Astrocyte of the spinal cord (primary cell): ENCODE measurements at places on chromosomes 11 and 22.

- no peak for DNase-seq
These were observed 115.3 kb downstream of the PKNOX2 start for GRCh38 chr11:125279676-125280418.

GRCh38 chr22:31248965-31249958 is 37.2 kb downstream of the LIMK2 start:
- no peak for DNase-seq

DNA sequence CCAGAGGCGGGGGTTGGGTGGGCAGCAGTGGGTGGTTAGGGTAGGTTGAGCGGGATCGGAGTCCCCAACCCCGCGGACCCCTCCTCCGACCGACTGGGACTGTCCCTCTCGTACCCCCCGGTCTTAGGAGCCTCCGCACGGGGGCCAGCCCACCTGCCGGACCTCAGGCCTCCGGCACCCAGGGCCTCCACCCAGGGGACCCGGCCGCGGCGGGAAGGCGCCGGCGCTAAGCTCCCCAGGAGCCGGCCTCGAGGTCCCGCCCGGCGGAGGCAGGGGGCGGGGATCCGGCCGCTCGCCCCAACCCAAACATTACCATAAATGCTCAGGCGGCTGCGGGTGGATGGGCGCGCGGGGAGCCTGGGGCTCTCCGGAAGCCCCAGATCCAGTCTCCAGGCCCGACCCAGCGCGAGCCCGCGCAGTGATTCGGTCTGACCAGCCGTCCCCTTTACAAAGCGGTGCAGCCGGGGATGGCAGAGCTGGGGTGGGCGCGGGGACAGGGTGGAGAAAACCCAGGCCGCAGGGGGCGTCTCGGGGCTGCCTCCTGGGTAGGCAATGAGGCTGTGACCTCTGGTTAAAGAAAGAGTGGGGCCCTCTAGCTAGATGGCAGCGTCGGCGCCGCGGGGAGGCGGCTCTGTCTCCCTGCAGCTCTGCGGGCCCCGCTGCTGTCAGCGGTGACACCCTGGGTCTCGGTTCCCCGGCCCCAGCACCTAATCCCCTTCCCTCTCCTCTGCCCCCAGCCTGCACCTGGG is 4.0 kb upstream of the MCAM start:
- peak; percentile 67 for DNase-seq

DNA sequence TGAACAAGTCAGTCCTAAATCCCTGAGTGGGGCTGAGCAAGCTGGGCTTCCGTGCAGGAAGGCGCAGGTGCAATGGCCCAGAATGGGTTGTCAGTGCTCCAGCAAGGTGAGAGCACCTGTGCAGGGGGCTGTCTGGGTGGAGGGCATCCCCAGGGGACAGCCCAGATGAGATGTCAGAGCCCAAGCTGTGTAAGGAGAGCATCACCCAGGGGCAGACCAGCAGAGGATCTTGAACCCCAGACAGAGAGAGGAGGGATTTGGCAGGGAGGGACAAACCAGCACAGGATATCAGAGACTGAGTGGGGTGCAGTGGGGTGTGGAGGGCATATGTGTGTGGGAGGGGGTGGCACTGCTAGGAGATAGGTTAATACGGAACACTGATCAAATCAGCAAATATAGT is 114.9 kb upstream of the TMEM45B start:
- no peak for DNase-seq

DNA sequence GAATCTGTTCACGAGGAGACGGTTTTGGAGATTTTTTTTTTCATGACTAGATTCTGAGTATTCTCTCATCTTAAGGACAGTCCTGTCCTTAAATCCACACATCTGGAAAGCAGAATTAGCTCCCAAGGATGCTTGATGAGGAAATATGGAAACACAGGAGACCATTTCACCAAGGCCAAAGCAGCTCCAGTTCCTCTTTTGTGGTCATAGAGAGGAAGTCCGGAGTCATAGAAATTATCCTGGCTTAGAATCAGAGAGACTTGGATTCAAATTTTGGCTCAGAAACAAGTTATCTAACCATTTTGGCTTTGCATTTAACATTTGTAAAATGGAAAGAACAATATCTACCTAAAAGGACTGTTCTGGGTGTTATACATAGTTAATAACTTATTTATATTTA is 7.3 kb upstream of the TEAD1 start:
- DNase-seq: no peak

DNA sequence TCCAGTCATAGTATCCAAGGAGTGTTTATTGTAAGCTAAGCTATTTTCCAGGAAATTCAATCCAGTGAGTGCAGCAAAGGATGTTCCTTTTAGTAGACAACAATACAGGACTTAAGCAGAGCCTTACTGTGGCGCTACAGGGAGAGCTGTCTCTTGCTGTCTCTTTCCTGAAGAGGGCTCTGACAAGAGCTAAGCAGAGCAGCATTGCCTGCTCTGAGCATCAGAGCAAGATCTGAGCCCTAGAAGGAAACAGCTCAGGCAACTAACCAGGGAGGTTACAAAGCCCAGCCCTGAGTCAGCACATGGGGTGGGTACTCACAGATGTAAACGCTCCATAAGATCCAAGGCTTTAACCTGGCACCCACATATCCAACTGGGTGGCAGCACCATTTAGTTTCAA is 8.0 kb downstream of the LAYN start:
- DNase-seq: no peak

GRCh38 chr11:44940835-44941234 is 9.8 kb downstream of the TP53I11 start:
- no peak for DNase-seq

DNA sequence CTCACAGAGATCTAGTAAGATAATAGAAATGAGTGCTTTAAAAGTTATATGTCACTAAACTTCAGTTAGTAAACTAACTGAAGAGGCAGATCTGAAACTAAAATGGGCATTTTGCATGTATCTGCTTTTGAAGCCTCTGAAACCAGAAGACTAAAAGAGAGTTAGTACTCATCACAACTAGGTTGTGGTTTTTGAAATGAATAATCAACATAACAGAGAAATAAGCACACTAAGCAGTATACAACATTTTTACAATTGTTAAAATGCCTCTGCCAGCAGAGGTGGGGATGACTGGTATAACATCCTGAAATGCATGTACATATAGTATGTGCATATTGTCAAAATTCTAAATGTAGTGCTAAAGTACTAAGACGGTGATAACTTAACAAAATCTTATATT is 564.5 kb downstream of the DLG2 start:
- DNase-seq: no peak

GRCh38 chr11:93491973-93492372 is 51.2 kb downstream of the SMCO4 start:
- DNase-seq: no peak

GRCh38 chr22:48576333-48577013 is 1251.2 kb downstream of the BRD1 start:
- no peak for DNase-seq

- no peak for DNase-seq
These were observed 178.5 kb upstream of the FAT3 start for GRCh38 chr11:92046103-92046502.

DNA sequence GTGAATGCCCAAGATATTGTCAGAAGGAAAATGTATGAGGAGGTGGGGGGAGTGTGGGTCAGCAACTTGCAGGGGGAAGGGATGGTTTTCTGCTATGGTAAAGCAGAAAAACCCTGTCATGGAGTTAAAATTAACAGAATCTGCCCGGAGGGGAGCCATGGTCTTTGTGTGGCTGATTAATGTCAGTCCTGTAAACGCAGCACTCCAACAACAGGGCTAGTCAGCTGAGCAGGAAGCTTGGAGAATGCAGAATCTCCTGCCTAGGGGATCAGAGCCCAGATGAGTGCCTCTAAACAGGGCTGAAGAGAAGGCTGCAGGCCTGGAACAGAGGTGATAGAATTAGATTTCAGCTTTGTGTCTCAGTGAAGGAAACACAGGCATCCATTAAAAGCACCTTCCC is 140.9 kb upstream of the MTNR1B start:
- DNase-seq: no peak

DNA sequence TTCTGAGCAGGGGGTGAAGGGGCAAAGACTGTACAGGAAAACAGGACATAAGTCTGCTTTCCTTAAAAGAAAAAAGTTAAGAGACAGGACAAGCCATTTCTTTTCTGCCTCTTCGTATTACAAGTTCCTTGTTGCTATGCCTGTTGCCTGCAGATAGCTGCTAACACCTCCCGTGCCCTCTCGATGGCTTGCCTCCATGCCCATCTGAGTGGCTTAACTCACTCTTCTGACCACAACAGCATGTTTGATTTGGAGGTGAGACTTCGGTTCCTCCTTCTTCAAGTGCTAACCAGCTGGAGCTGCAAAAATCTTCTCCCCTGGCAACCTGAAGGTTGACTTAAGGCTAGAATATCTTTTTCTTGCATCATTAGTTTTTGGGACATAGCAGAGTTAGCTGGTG is 103.1 kb downstream of the PRR5L start:
- DNase-seq: no peak

DNA sequence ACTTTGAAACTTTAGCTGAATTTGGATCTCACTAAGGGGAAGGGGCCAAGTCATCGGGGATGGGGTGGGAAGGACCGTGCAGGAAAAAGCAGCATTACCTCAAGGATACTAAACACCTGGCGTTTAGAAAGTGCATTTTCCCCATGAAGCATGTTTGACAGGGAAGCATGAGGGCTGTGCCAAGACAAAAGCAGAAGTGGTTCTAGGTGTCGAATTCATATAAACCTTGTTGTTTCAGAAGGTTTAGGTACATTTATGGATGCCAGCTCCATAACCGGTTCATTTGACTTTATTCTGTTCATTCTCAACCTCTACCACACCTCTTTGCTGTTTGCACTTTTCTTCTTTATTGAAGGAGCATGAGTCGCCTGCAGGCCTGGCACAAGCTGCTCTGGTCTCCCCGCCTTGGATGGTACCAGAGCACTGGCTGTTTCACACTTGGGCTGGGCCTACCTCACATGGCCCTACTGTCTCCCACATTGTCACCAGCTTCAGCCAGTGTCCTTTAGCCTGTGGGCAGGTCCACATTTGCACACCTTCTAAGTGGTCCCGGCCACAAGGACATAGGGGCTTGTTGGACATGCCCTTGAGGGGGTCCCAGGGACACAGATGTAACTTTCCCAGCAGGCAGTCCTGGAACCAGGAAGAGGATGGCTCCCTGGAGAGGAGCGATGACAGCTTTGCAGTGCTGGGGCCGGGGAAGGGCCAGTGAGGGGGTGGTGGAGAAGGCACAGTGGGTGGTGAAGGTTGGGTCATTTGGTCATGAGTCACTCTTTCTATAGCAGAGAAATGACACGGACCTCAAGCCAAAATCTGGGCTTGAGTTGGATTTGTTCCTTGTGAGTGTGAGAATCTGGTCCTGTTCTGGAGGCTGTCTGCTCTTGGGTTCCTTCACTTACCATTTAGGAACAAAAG is 3.2 kb upstream of the ST14 start:
- peak; percentile 45 for DNase-seq

GRCh38 chr11:5713695-5714094 is 22.6 kb upstream of the OR56B1 start:
- peak; percentile 11 for DNase-seq

- DNase-seq: peak; percentile 9
These were observed 578.0 kb downstream of the INSC start for GRCh38 chr11:15692739-15693138.

GRCh38 chr22:50678651-50679521 is 6.3 kb downstream of the SHANK3 start:
- no peak for DNase-seq

GRCh38 chr11:27410272-27410671 is 47.3 kb upstream of the CCDC34 start:
- no peak for DNase-seq

DNA sequence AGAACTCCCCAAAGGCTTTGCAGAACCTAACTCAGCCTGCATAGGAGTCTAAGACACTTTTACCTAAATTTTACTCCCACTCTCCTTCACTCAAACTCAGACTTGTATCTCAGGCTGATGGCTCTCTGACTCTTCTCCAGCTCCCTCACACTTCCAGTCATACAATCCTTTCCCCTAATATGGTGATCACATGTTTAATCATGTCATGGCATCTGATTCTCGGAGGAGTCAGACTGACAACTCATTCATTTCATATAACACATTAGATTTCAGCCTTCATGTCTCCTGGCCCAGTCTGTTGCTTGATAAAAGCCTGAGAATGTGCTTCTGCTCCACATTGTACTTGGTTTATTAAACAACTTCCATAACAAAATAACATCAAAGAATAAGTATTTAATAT is 1503.9 kb upstream of the TENM4 start:
- no peak for DNase-seq

DNA sequence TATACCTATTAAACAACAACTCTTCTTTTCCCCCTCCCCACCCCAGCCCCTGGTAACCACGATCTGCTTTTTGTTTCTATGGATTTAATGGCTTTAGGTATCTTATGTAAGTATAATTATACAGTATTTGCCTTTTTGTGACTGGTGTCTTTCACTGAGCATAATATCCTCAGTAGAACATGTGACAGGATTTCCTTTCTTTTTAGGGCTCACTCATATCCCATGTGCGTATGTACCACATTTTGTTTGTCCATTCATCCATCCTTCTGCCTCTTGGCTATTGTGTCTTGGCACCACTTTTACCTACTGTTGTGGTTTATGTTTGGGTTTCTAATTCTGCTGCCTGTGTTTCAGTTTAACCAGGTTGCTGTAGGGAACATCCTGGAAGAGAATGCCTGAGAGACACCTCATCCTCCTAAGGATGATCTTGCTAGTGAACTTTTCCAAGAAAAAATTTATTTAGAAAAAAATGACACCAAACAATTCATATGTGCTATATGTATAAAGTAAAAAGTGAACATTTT is 77.6 kb upstream of the SESN3 start:
- DNase-seq: no peak

GRCh38 chr11:123536690-123537437 is 106.8 kb downstream of the GRAMD1B start:
- DNase-seq: no peak

DNA sequence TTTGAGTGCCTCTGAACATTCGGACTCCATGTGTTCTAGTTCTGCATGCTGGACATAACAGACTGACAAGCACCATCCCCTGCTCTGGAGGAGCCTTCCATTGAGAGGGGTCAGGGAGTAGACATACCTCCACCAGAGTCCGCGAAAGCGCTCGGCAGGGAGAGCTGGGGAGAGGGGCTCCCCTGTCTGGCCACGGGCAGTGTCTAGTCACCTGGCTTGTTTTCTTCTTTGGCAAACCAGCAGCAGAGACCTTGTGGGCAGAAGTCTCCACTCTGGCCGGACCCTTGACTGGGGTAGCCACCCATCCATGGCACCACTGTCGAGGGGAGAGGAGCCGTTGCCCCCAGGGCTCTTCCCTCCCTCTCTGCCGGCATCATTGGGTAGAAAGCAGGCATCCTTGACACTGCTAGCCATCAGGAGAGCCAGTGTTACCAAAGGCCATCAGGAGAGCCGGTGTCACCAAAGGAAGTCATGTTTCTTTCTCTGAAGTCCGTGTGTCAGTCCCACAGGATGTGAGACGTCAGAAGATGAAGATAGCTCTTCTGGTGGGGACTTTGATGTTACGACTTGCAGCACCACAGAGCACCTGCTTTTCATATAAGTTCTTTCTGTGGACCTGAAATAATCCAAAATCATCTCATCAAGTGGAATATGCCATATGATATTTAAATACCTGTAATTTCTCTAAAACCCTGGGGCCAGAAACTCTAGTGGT is 305.6 kb downstream of the TBC1D22A start:
- no peak for DNase-seq
